ENCODE measurements at places on chromosomes 7 and 10. TPM values are rescaled to one million over a fixed set of nuclear protein-coding genes. Genes with fewer than 3 reads are reported as not detected.

PDGFA gene
- polyA plus RNA-seq: 31.9 TPM

ANKRD2 gene
- 48.1 TPM for polyA plus RNA-seq

MAGI2 gene
- 3.7 TPM for polyA plus RNA-seq

CALD1 gene
- polyA plus RNA-seq: 98.8 TPM

CD36 gene
- polyA plus RNA-seq: 333 TPM

ENKUR gene
- 0.22 TPM for polyA plus RNA-seq

ACTR3C gene
- polyA plus RNA-seq: 0.95 TPM

NCF1 gene
- 2.2 TPM for polyA plus RNA-seq

LRRC18 gene
- 0.09 TPM for polyA plus RNA-seq

HABP2 gene
- polyA plus RNA-seq: 0.19 TPM

MYPN gene
- 93.8 TPM for polyA plus RNA-seq

LMOD2 gene
- polyA plus RNA-seq: 326 TPM

GIMAP4 gene
- 20.1 TPM for polyA plus RNA-seq

- DNase-seq: no peak
These were observed 755.3 kb downstream of the INHBA start for GRCh38 chr7:40947566-40947965.

GRCh38 chr7:29488977-29489376 is 74.7 kb upstream of the PRR15 start:
- no peak for DNase-seq

GRCh38 chr10:92697663-92698511 is 8.1 kb downstream of the HHEX start:
- DNase-seq: no peak

- DNase-seq: no peak
These were observed 412.5 kb upstream of the SEMA3C start for GRCh38 chr7:81331061-81332018.

DNA sequence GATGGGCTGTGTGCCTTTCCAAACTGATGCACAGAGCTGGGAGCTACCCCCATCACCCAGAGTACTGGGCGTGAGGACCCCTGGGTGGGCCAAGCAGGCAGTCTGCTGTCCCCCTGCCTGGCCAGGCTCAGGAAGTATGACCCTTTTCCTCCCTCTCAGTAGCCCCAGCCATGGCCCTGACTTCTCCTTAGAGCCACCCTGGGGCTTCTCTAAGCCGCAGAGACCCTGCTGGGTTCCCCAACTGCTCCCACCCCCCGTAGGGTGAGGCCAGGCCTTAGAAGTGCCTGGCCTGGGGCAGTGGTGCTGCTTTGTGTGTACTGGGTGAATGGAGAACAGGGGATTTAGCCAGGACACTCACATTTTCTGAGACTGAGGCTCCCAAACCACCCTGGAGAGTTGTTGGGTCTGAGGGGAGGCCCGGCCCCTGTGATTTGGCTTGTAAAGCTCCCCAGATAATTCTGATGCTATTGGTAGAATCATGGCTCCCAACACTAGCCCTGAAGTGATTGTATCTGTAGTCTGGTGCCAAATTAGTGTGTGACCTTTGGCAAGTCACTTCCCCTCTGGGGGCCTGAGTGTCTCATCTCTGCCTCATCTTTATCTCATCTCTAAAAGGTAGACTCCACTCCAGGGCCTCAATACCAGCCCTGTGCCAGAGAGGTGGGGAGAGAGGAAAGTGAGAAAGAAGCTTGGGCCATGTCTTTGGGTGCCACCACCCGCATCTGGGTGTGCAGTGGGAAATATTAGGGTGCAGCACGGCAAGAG is 99.7 kb upstream of the PPIF start:
- no peak for DNase-seq

DNA sequence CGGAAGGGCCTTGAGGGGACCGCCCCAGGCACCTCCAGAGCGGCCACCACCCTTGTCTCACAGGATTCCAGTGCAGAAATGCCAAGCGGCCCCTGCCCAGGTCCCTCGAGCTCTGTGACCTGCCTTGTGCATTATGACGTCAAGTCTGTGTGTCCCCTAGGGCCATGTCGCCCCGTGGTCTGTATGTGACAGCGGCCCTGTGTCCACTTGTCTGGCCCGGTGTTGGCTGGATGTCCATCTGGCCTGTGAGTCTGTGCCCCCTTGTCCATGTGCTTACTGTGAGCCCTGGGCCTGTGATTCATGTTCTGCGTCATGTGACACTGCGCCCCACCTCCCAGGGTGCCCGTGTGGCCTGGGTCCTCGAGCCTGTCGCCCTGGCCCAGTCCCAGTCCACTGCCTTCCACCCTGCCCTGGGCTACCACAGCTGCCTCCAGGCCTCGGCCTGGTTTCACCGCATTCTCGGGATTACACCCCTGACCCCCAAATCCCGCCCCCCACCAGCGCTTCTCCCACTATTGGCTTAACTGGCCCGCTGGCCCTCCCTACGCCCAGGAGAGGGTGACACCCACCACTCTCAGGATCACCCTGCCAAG is 66.6 kb upstream of the ZNF722 start:
- DNase-seq: no peak

DNA sequence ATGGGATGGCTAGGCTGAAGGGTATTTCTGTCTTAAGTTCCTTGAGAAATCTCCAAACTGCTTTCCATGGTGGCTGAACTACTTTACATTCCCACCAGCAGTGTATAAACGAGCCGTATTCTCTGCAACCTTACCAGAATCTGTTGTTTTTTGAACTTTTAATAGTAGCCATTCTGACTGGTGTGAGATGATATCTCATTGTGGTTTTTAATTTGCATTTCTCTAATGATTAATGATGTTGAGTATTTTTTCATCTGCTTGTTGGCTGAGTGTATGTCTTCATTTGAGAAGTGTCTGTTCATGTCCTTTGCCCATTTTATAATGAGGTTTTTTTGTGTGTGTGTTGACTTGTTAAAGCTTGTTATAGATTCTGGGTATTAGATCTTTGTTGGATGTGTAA is 226.8 kb upstream of the IGFBP3 start:
- no peak for DNase-seq

GRCh38 chr7:31418928-31419327 is 78.4 kb upstream of the NEUROD6 start:
- DNase-seq: no peak

GRCh38 chr7:129797214-129797789 is 155.5 kb downstream of the UBE2H start:
- no peak for DNase-seq

DNA sequence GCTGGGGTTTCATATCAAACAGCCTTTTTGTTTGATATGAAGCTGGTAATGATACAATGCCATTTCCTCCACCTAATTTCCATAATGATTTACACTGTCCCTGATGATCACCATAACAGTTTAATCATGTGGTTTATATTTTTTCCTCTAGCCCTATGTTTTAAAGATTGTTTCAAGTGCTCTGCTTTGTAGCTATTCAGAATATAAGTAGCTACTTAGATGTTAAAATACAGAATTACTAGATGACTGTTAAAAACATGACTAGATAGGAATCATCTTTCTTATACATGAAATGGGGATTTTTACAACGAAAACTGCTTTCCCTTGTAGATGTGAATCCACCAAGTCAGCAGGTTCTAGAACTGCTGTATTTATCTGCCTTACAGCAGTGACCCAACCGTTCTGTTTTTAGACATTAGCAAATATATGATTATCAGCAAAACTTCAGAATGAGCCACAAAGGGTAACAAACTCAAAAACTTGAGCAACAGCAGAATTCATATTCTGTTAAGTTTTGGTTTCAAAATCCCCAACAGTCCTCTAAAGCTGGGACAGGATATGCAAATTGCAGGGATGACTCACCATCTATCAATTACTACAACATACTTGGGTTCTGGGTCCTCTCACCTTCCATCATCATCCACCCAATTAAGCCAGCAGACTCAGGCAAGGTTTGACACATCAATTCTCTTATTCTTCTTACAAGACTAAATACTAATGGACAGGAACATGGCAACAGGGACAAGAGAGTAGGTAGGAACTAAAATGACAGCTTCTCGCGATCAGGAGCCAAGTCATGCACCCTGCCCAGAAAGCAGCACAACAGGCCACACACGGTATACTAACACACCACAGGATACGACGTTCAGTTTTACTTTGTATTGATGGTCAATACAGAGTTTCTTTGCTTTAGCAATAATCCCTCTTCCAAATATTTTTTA is 83.9 kb downstream of the PIP4K2A start:
- no peak for DNase-seq

DNA sequence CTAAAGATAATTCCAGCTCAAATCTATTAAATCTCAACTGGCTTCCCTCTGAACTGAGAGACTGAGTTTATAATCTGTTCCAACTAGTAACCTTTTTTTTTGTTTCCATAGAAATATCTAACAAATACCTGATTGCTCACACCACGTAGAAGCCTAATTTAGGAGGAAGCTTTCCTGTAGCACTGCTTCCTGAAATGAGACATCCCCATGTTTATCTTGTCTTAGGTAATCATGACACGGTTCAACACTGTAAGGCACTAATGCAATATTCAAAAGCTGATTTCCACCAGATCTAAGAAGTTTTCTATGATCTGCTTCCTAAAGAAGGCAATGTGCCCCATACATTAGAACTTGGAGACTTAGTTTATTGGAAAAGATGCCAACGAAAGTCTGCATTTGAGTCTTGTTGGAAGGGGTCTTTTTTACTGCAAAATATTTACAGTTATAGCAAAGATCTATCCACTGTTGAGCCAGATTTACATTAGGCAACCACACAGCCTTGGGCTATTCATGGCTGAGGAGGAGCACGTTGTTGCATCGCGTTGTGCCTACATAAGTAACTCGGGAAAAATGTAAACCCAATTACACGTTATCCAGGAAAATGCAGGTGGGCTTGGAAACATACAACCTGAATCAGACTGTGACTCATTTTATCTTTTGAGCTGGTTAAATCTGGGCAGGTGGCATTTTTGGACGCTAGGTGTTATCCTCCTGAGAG is 66.3 kb downstream of the VIPR2 start:
- no peak for DNase-seq

- no peak for DNase-seq
These were observed 103.3 kb upstream of the CHST15 start for GRCh38 chr10:124196659-124197058.

- DNase-seq: no peak
These were observed 9.0 kb upstream of the BAIAP2L1 start for GRCh38 chr7:98409843-98410242.

DNA sequence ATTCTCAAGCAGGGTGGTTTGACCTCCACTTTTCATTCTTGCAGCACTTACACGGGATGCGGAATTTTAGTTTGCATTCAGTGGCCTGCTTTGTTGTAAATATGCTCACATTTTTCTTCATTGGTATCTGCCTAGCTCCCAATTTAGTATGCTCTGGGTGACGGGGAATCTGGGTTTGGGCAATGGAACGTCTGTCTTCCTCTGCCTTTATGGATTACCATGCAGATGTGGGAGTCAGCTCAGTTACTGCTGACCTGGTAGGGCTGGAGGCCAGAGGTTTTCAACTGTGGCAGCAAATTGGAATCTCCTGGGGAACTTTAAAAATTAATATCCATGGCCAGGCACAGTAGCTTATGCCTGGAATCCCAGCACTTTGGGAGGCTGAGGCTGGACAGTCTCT is 161.6 kb downstream of the CAMK1D start:
- no peak for DNase-seq

- no peak for DNase-seq
These were observed 28.4 kb upstream of the C10orf71 start for GRCh38 chr10:49270565-49270964.

GRCh38 chr7:67407392-67408071 is 410.9 kb downstream of the TYW1 start:
- DNase-seq: no peak

- no peak for DNase-seq
These were observed 63.6 kb upstream of the TRIM24 start for GRCh38 chr7:138396251-138397070.

DNA sequence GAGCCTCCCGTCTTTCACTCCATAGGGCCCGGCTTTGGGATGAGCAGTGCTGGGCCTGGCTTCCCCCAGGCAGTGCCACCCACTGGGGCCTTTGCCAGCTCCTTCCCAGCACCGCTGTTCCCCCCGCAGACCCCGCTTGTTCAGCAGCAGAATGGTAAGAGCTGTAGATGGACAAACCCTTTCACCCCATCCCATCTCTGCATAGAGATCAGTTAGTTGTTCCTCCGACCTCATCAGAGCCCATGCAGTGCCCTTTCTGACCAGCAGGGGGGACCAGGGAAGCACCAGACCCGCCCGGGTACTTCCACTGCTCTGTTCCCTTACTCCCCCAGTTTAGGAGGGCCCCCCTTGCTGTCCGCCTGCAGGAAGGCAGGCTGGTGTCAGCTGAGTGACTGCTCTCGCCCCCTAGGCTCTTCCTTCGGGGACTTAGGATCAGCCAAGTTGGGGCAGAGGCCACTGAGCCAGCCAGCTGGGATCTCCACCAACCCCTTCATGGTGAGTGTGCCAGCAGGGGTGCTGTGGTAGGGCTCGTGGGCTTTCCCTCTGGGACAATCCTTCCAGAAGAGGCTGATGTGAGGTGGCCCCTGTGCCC is 9.8 kb downstream of the SAP25 start:
- DNase-seq: no peak

DNA sequence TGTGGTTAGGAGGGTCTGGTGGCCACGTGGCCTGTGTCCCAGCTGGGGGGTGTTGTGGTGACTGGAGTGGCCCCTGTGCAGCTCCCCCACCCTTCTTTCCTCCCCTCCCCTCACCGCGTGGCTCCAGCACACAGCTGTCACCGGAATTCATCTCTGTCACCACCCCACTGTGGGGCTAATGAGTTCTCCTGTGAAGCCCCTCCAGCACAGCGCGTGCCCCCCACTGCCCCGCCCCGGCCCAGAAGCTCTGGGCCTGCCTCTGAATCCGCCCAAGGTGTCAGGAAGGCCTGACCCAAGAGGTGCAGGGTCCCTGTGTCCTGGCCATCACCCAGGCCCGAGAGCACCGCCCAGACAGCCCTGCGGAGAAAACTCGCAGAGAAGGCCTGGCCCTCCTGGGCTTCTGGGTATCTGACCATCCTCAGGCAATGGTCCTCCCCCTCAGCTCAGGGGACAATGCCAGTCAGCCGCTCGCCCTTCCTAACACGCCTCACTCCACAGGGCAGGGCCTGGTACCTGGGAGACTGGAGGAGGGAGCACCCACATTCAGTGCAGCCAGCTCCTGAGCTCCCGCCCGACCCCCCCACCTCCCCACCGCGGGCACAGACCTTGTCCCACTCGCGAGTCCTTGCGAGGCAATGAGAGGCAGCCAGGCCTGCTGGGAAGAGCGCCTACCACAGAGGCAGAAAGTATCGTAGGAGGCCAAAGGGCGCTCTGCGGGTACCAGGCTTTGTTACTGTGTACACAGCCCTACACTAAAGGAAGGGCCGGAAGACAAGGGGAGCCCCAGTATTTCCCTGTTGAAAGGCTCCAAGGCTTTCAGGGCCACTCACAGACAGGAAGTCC is 38.2 kb downstream of the GBX1 start:
- no peak for DNase-seq

Data from forelimb muscle (tissue), 1 donor.